Calu3 (cell line): ENCODE measurements at places on chromosomes 2 and 18. TPM values are rescaled to one million over a fixed set of nuclear protein-coding genes. Genes with fewer than 3 reads are reported as not detected.

GRCh38 chr18:68427951-68428401, 286.9 kb downstream of the TMX3 start:
- DNase-seq: peak; percentile 10
- H3K27ac ChIP-seq: no peak overlapping the region
- H3K36me3 ChIP-seq: no peaks in the 10 kb centered on the region
- H3K4me1 ChIP-seq: peaks cover 27% of the 10 kb centered on the region
- H3K27me3 ChIP-seq: no peaks in the 10 kb centered on the region

SCN9A gene
- 6.1 and 8.5 TPM in 2 replicates for total RNA-seq

GRCh38 chr2:58289029-58289428, 47.9 kb upstream of the FANCL start:
- H3K4me1 ChIP-seq: peaks cover 9% of the 10 kb centered on the region
- H3K4me3 ChIP-seq: no peak overlapping the region
- no peaks in the 10 kb centered on the region for H3K27me3 ChIP-seq
- no peak for DNase-seq
- no peaks in the 10 kb centered on the region for H3K36me3 ChIP-seq
- H3K27ac ChIP-seq: no peak overlapping the region

DNA sequence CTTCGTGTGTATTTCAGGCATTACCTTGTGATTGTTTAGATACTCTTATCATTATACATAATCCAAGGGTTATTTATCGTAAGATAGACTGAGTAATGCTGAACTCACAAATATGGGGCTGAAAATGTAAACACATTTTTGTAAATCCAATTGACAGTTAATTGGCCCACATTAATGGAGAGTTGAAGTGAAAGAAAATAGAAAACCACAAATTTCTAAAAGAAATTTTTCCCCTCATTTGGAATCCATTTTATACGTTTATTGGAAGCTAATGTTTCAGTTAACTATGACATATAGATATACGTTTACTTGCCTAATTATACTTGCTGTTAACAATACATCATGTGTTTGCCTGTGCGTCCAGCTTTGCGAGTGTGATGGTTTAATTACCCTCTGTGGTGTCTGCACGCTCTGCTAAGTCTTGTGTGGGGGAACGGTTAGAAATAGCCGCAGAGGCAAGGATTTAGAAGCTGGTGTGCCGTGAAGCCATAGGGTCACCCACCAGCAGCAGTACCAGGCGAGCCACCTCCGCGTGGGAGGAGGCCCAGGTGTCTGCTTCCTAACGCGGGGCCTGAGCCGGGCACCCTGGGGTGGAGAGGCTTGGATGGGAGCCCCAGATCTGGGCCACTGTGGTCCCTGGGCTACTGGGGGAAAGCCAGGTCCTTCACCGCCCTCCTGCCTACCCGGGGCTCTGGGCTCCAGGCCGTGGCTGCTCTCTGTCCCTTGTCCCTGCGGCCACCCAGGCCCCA, 38.0 kb downstream of the TSHZ1 start:
- H3K27ac ChIP-seq: peak overlapping the region; percentile 79
- peaks cover 9% of the 10 kb centered on the region for H3K4me1 ChIP-seq
- no peak for DNase-seq
- H3K4me3 ChIP-seq: peak overlapping the region; percentile 67
- H3K27me3 ChIP-seq: no peaks in the 10 kb centered on the region

GRCh38 chr2:18883616-18884456, 294.5 kb upstream of the NT5C1B start:
- peaks cover 8% of the 10 kb centered on the region for H3K4me1 ChIP-seq
- H3K27ac ChIP-seq: no peak overlapping the region
- H3K36me3 ChIP-seq: no peaks in the 10 kb centered on the region
- H3K4me3 ChIP-seq: no peak overlapping the region
- no peaks in the 10 kb centered on the region for H3K27me3 ChIP-seq
- peak; percentile 54 for DNase-seq

DNA sequence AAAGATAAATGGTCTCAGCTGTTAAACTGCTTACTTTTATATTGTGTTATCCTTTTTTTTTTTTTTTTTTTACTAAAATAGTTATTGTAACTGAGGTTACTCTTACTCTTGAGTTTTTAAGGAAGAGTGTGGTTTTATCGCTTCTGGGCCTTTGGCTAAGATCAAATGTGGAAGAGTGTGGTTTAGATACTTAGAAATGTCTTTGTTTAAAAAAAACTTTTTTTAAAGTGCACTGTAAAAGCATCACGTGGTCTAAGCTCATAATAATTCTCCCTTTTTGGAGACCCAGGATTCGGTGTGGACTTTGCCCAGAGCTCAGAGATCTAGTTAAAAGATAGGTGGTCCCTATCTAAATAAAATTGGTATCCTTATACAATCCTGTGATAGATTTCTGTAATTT, 11.9 kb upstream of the OXER1 start:
- no peaks in the 10 kb centered on the region for H3K27me3 ChIP-seq
- H3K27ac ChIP-seq: no peak overlapping the region
- no peak for DNase-seq
- H3K36me3 ChIP-seq: no peaks in the 10 kb centered on the region

TUBB6 gene
- 25.7 and 34.5 TPM in 2 replicates for total RNA-seq

DNA sequence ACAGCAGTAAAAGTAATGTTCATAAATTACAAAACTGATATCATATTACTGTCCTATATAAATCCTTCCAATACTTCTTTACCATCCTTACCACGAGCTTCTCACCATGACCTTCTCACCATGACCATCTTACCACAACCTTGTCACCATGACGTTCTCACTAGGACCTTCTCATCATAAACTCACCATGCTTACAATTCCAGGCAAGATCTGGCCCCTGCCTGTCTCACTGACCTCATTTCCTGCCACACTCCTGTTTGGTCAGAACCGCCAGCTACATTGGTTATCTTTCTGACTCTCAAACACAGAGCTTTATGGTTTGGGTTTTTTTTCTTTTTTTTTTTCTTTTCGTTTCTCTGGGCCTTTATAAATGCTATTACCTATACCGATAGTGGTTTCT, 827.6 kb downstream of the RNF144A start:
- no peak for DNase-seq
- H3K27ac ChIP-seq: no peak overlapping the region
- H3K36me3 ChIP-seq: no peaks in the 10 kb centered on the region
- H3K4me3 ChIP-seq: no peak overlapping the region
- no peaks in the 10 kb centered on the region for H3K4me1 ChIP-seq

SCYGR1 gene
- not detected in 2 replicates for total RNA-seq

DNA sequence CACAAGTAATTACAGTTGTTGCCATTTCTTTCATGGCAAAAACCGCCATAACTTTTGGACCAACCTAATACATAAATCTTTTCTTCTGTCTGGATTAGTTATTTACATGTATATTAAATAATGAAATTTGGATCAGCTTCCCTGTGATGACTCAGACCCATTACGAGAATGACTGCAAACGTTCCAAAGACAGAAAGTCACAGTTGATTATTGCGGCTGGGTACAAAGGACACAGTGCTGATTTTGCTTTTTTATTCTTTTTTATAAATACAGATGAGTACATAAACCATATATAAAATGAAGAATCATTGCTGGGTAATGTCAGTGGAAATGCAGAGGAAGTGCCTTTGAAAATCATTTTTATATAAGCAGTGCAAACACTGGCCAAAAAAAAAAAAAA, 126.2 kb downstream of the TWIST2 start:
- H3K27ac ChIP-seq: no peak overlapping the region
- no peaks in the 10 kb centered on the region for H3K36me3 ChIP-seq
- DNase-seq: no peak
- H3K4me1 ChIP-seq: no peaks in the 10 kb centered on the region
- peaks cover 42% of the 10 kb centered on the region for H3K27me3 ChIP-seq
